AG08395 (cell line): ENCODE measurements at places on chromosomes 4 and X.
A peak's percentile ranks its signal among the peaks of the same experiment; 100 is the strongest.

GRCh38 chr4:901192-901910 is 30.8 kb downstream of the GAK start:
- DNase-seq, result no peak

- DNase-seq, result no peak
Measured at GRCh38 chrX:139974471-139974870, 9.2 kb upstream of the CXorf66 start.

GRCh38 chr4:181601103-181601502 is 642.1 kb upstream of the TENM3 start:
- no peak for DNase-seq

DNA sequence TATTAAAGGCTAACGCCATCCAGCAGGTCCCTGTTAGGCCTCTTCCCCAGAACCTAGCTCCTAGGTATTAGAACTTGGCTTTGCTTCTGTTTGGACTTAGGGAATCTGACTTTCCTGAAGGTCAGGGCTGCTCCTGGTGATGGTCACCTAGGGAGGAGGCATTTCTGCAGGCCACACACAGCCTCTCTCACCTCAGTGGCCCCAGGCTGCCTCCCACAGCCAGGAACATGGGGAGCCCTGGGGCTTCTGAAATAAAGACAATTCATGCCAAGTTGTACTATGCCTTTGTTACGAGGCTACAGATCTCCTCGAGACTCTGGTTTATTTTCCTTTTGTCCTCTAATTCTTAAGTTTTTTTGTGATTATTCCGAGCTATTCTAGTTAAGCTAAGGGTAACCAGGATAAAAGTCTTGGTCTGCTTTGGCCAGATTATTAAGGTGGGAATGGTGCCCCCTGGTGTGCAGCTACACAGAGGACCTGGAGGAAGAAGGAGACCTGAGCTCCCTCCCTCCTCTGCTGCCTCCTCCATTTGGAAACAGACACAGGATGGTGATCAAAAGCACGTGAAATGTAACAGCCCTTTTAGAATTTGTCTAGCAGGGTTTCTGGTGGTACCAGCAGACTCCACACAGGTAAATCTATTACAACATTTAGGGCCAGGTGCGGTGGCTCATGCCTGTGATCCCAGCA is 131.0 kb downstream of the DCLK2 start:
- peak; percentile 52 for DNase-seq

DNA sequence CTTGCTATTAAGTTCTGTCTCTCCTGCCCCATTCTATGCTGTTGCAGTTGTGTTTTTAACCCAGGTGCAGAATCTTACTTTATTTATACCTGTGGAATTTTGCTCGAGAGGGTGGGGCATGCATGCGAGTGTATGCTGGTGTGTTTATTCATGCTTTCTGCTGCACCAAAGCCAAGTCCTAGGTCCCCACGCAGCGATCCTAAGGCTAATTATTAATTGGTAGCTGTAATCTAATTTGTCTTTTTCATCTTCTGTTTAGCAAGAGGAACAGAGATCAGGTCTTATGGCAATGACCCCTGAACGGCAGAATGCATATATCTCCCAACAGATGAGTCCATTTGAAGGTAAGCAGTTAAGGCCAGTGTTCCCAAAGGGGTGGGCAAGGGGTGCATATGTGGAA is 58.7 kb upstream of the MTM1 start:
- no peak for DNase-seq

DNA sequence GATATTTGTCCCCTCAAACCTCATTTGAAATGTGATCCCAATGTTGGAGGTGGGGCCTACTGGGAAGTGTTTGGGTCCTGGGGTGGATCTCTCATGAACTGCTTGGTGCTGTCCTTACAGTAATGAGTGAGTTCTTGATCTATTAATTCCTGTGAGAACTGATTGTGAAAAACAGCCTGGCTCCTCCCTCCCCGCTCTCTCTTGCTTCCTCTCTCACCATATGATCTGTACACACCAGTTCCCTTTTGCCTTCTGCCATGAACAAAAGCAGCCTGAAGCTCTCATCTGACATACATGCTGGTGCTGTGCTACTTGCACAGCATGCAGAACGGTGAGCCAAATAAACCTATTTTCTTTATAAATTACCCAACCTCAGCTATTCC is 11.2 kb upstream of the YIPF7 start:
- DNase-seq, result no peak

DNA sequence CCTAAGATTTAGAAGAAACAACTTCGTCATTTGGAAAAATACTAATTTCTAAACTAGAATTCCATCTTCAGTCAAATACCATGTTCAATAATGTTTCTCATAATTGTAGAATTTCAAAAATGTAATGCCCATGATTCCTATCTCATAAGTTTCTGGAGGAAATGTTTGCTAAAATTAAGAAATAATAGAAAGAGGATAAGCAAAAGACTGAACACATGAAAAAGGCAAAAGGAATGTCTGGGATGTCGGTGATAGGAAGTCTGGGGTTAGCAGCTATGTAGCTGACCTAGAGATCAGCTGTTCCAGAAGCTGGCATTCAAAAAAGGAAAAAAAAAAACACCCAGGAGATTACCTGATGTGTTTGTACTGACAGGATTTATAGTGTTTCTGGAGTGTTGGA is 18.9 kb upstream of the PCDH10 start:
- no peak for DNase-seq

- DNase-seq, result no peak
Measured at GRCh38 chr4:123972031-123972430, 575.4 kb downstream of the SPRY1 start.

DNA sequence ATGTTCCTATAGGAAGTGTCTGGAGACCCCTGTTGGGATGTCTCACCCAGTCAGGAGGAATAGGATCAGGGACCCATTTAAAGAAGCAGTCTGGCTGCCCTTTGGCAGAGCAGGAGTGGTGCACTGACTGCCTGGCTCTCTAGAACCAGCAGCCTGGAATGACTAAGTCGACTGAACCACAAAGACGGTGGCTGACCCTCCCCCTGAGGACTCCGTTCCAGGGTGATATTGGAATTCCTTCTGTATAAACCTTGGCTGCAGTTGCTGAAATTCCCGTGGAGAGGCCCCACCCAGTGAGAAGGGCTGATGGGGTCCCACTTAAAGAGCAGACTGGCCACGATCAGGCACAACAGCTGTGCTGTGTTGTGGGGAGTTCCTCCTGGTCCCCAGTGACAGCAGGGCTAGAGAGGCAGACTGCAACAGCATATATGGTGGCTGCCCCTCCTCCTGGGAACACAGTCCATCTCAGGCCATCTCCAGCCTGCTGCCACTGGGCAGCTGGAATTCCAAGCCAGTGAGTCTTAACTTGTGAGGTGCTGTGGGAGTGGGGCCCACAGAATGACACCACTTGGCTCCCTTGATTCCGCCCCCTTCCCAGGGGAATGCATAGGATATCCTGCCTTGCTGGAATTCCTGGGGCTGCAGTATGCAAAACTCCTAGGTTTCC is 41.8 kb upstream of the RLIM start:
- peak; percentile 4 for DNase-seq

GRCh38 chr4:155608225-155608885 is 58.3 kb upstream of the GUCY1A1 start:
- no peak for DNase-seq

- no peak for DNase-seq
Measured at GRCh38 chr4:152000518-152000917, 239.7 kb upstream of the GATB start.

- peak; percentile 67 for DNase-seq
Measured at GRCh38 chr4:156779774-156780173, 191.8 kb downstream of the PDGFC start.

DNA sequence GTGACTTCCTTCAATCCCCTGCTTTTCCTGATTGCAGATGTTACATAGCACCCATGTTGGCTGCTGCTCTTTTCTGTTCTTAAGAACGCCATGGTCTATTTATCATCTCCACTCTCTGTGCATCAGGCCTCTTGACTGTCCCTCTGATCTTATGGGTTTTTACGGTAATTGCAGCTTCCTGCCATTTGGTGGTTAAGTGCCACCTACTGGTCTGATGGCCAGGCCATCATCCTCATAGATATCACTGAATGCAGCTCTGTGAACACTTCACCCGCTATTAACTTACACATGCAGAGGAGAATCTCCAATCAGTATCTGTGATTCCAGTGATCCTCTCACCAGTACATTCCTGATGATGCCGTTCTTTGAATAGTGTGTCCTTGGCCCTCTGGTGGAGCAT is 382.4 kb downstream of the TRAM1L1 start:
- no peak for DNase-seq

- peak; percentile 19 for DNase-seq
Measured at GRCh38 chr4:182880387-182881356, 36.5 kb downstream of the DCTD start.

GRCh38 chrX:109464231-109464630 is 17.7 kb downstream of the GUCY2F start:
- DNase-seq, result no peak

DNA sequence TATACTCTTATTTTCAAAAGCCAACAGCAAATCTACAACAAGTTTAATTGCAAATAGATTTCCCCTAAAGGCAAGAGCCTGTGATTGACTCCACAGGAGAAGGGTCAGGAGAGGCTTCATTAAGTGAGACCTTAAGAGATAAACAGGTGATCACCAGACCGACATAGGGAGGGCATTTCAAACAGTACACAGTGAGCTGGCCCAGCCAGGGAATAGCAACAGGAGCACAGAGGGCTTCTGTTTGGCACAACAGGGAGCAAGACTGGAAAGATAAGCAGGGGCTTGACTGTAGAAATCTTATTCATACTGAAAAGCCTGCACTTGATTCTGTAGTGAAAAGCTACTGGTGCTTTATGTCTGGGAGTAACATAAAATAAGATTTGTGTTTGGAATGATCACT is 3.9 kb downstream of the RUFY3 start:
- DNase-seq, result no peak
